ENCODE measurements at places on chromosomes 3 and 15. TPM values are rescaled to one million over a fixed set of nuclear protein-coding genes. Genes with fewer than 3 reads are reported as not detected.

GRCh38 chr15:77897896-77898406 lies 179.6 kb downstream of the TBC1D2B start:
- DNase-seq, result no peak

GRCh38 chr3:30614373-30614772 lies 8.0 kb downstream of the TGFBR2 start:
- DNase-seq, result no peak

GRCh38 chr3:159818997-159819500 lies 169.6 kb upstream of the IL12A start:
- no peak for DNase-seq

- DNase-seq, result no peak
Observed at GRCh38 chr15:74653426-74654102, 37.9 kb downstream of the CLK3 start.

The ECE2 gene
- not detected for total RNA-seq

The AQP9 gene
- 0.95 TPM for total RNA-seq
